ENCODE measurements at places on chromosomes 1 and 21.
A peak's percentile ranks its signal among the peaks of the same experiment; 100 is the strongest.

GRCh38 chr1:169681140-169681539, 30.3 kb downstream of the SELL start:
- DNase-seq, result no peak

DNA sequence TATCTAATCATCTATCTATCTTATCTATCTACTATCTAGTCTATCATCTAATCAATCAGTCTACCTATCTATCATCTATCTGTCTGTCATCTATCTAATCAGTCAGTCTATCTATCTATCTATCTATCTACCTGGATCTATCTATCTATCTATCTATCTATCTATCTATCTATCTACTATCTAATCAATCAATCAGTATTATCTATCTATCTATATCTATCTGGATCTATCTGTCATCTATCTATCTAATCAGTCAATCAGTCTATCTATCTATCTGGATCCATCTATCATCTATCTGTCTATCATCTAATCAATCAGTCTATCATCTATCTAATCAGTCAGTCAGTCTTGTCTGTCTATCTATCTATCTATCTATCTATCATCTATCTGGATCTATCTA, 26.9 kb upstream of the C1orf174 start:
- DNase-seq, result no peak

DNA sequence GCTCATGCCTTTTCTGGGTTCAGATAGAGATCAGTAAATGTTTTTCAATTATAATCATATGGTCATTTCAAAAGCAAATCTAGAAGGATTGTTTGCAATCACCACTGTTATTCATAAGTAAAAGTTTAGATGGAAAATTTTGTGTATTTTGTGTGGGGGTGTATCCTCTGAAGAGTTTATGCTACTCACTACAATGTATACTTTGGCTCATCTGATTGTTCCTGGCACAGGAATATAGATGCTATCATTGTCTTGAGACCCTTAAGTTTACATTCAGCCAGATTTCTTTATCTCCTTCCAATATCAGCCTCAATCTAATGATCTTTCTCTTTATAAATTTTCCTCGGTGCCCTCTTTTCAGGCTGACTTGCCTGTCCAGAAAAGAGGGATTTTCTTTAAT, 33.0 kb downstream of the ADAMTS1 start:
- no peak for DNase-seq

GRCh38 chr1:84743896-84744295, 53.6 kb upstream of the SSX2IP start:
- no peak for DNase-seq

GRCh38 chr1:221227872-221228337, 348.7 kb downstream of the HLX start:
- DNase-seq, result peak; percentile 13

- DNase-seq, result no peak
Measured at GRCh38 chr1:17913326-17914115, 158.4 kb downstream of the ACTL8 start.

GRCh38 chr1:22236166-22236565, 93.3 kb upstream of the WNT4 start:
- DNase-seq, result no peak

DNA sequence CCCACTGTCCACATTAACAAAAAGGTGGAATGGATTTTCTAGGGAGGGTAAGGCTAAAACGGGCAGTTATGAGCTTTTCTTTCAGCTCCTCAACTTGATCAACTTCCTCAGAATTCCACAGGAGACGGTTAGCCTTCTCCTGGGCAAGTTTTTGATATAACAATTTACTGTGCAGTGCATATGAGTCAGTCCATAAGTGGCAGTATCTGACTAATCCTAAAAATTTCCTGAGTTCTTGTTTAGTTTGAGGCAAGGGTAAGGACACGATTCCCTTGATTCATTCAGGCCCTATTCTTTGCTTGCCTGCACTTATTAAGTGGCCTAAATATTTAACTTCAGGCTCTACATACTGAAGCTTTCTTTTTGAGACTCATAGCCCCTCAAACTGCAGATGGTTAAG, 6.2 kb upstream of the AADACL3 start:
- DNase-seq, result no peak

- DNase-seq, result no peak
Measured at GRCh38 chr1:43184995-43185394, 12.9 kb downstream of the CFAP57 start.

- DNase-seq, result no peak
Measured at GRCh38 chr1:2320760-2321667, 70.3 kb downstream of the MORN1 start.

DNA sequence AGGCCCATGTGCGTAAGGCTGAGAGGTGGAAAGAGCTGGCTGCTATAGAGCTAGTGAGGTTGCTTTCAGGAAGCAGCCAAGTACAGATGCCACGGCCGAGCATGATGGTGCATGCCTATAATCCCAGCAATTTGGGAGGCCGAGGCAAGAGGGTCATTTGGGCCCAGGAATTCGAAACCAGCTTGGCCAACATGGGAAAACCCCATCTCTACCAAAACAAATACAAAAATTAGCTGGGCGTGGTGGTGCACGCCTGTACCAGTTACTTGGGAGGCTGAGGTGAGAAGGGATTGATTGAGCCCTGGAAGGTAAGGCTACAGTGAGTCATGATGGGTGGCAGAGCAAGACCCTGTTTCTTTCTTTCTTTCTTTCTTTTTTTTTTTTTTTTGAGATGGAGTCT, 2.7 kb downstream of the CCDC24 start:
- DNase-seq, result no peak

DNA sequence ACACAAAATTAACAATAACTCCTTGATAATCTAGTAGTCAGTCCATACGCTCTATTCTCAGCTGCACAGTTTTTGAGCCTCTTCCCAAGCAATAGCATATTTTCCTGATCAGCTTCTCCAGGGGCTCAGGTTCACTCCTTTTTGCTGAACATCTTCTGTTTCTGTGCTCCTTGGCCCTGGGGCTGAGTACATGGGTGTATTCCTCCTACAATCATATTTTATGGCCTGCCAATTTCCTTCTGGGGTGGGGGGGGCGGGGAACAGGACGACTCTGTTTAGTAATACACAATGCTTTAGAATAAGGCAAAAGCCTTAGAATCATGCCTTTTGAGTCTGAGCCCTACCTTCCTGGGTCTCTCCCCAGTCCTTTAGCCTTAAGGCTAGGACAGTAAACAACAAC, 8.5 kb downstream of the CLDN19 start:
- no peak for DNase-seq

DNA sequence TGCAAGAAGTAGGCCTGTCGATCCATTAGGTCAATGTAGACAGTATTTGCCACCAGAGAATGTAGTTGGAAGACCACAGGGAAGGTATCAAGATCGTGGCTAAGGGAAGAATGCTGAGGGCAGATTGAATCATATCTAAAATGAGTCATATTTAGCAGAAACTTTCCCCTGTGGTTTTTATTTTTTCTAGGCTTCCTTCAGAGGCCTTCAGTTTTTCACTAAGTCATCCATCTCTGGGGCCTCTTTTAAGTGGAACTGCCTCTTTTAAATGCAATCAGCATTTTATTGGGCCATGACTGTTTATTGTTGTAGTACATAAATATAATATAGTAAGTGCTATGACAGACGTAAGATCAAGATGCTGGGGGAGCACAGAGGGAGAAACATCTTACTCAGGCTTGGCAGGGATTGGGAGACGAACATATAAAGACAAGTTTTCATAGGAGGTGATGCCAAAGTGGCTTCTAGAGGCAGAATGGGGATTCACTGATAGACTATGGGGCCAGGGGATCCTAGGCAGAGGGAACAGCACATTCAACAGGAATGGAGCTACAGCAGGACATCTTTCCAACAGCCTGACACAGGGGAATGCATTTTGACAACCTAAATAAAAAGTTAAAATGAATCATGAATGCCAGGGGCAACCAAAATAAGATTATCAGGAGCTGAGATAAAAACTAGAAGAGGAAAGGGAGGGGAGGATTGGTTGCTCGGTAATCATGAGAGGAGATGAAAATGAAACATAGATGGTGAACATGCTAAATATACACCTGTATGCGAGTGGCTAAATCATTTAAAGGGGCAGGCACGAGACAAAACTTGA, 20.1 kb downstream of the UBE2U start:
- DNase-seq, result no peak

GRCh38 chr1:184632415-184633175, 122.1 kb downstream of the EDEM3 start:
- no peak for DNase-seq

DNA sequence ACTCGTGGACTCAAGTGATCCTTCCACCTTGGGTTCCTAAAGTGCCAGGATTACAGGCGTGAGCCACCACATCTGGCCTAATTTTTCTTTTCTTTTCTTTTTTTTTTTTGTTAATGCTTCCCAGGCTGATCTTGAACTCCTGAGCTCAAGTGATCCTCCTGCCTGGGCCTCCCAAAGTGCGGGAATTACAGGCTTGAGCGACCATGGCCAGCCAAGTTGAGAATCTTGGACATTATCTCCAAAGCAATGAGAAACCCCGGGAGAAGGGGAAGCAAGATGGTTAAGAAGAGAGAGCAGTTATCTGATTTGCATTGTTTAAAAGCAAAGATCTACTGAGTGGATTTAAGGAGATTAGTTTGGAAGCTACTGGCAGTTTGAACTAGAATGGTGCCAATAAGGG, 9.1 kb downstream of the HIPK1 start:
- DNase-seq, result no peak

DNA sequence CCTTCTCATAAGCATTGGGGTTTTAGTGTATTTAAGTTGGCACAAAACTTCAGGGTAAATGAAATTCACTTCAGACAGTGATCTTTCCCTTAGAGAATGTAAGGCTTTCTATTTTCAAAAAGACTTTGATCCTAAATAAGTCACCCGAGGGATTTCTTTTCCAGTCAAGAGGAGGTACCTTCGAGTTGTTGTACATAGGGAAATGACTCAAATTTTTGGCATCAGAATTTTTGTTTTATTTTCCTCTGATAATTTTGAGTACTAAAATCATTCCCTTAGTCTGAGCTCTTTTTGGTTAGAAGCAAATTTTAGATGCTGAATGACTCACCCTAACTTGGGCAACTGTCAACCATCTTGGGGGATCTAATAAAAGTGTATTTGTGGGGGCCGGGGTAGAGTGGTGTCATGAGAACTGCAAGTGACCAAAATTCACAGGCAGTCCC, 193.9 kb downstream of the DHRS3 start:
- DNase-seq, result no peak

DNA sequence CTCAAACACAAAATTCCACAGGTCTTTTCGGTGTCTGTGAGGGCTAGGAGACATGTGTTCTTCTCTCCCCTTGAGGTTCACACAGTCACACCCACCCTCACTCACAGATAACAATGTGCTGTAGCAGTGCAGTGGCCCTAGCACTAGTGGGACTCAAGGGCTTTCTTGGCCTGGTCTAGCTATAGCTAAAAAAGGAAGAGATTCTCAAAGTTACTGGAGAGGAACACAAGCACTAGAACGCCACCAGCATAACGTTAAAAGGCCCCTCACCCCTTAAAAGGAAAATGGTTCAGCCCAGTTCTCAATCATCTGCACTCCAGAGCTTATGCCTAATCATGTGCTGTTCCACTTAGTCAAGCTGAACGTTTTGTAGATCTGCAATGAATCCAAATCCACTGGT, 39.5 kb downstream of the RGS8 start:
- DNase-seq, result no peak

GRCh38 chr1:226033582-226033981, 28.9 kb upstream of the H3-3A start:
- DNase-seq, result no peak

DNA sequence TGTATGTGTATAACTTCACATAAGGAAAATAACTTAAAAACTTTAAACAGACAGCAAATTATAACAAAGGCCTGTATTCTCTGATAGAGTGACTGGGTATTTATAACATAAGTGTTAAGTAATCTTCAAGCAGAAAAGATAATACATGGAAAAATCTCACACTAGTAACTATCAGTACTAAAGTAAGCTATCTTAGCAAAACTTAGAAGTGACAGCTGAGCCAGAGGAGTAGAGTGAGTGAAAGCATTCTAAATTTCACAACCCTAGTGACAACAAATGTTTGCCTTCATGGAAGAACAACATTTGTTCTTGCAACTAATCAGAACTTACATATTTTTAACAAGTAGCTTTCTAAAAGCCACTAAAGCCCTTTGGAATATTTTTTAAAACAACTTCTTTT, 74.5 kb upstream of the B3GALT2 start:
- no peak for DNase-seq

GRCh38 chr1:186534401-186534800, 73.5 kb upstream of the PDC start:
- DNase-seq, result no peak

DNA sequence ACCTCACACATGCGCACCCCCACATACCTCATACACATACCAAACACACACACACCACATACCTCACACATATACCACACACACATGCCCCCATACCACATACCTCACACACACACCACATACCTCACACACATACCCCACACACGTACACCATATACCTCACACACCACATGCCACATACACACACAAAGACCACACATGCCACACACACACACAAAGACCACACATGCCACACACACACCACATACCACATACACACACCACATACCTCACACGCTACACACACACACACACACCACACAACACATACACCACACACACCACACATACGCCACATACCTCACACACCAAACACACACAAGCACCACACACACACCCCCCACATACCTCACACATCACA, 30.0 kb downstream of the HIVEP3 start:
- DNase-seq, result no peak

GRCh38 chr1:20578062-20578461, 10.8 kb upstream of the CDA start:
- DNase-seq, result no peak

DNA sequence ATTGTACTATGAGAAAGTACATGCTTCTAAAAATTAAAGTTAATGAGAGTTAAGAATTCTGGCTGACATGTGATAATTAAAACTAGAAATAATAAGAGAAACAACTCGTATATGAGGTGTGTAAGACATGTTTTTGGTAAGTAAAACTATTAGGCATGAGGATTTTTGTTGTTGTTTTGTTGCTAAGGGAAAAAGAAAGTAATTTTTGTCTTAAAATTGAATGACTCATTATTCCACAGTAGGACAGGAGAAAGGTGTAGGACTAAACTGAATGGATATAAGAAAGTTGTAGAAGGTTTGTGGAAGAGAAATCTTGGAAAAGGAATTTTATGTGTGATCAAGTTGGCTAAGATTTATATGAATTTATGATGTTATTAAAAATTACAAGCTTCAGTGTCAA, 54.8 kb downstream of the TBX19 start:
- no peak for DNase-seq

GRCh38 chr1:57632401-57632800, 208.5 kb upstream of the DAB1 start:
- DNase-seq, result no peak

GRCh38 chr1:218900615-218901014, 273.1 kb upstream of the LYPLAL1 start:
- no peak for DNase-seq

GRCh38 chr1:10903821-10904220, 107.4 kb upstream of the CASZ1 start:
- DNase-seq, result peak; percentile 24

GRCh38 chr1:11502516-11502915, 23.6 kb downstream of the DISP3 start:
- no peak for DNase-seq
